ENCODE measurements at places on chromosomes 2 and 18.

GRCh38 chr2:22737144-22737543 lies 647.8 kb upstream of the KLHL29 start:
- DNase-seq = no peak

DNA sequence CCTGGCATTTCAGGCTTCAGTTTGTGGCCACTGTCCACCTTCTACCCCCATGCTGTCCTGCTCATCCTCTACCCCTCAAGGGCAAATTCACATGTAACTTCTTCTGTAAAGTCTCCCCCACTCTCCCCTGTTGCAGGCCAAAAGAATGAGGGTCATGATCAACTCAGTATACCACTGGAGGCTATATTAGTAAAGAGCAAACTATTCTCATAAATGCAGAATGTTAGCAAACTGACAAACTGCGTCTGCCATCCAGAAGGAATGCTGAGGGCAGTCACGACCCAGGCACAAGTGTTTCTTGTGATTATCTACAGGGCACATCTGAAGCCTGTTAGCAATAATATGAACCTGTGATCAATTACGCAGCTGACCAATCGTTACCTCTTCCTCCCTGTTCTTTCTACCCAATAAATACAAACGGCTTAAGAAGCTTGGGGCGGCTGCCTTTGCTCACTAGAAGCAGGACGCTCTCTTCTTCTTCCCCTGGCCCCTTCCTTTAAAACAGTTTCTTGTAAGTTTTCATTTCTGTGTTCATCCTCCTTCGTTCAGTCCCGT lies 58.3 kb downstream of the SEPTIN10 start:
- no peak for DNase-seq

GRCh38 chr2:37589298-37589697 lies 82.1 kb downstream of the CDC42EP3 start:
- DNase-seq = no peak

DNA sequence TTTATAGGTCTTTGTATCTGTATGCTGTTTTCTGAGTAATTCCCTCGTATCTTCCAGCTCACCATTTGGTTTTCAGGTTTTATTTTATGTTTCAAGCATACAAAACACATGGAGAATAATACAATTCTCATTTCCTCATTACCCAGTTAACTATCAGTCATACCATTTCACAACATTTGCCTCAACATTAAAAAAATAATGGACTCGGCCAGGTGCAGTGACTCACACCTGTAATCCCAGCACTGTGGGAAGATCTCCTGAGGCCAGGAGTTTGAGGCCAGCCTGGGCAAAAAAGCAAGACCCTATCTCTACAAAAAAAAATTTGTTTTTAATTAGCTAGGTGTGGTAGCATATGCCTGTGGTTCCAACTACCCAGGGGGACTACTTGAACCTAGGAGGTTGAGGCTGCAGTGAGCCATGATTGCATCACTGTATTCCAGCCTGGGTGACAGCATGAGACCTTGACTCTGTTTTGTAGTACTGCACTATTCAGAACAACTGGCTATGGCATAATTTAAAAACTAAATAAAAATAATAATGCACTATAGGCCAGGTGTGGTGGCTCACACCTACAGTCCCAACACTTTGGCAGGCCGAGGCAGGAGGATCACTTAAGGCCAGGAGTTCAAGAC lies 20.3 kb downstream of the NPC1 start:
- no peak for DNase-seq

DNA sequence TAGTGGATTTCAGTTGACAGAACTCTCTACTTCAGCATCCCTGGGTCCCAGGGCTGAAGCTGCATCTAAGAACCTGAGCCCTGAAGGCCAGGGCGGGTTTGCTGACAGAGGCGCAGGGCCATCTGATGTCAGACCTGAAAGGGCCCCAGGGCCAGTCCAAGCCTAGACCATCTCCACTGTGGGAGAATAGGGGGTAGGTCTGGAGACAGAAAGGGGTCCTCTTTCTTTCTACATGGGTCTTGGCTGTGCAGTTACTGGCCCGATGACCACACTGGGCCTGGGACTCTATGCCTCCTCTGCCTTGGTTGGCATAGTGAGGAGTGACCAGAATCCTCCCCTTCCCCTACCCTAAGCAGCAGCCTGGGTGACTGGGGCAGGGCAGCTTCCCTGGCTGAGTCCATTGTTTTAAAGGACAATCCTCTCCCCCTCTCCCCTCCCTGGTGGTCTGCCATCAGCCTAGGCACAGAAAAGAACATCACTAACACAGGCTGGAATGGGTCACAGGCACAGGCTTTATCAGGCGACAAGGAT lies 34.5 kb downstream of the HS1BP3 start:
- no peak for DNase-seq

- DNase-seq = no peak
Measured at GRCh38 chr2:201171259-201171814, 11.6 kb upstream of the CASP10 start.

GRCh38 chr2:47510745-47511144 lies 107.8 kb downstream of the MSH2 start:
- no peak for DNase-seq

- no peak for DNase-seq
Measured at GRCh38 chr2:85867556-85868292, 21.1 kb downstream of the ST3GAL5 start.

- no peak for DNase-seq
Measured at GRCh38 chr18:8795586-8796325, 90.4 kb downstream of the MTCL1 start.

DNA sequence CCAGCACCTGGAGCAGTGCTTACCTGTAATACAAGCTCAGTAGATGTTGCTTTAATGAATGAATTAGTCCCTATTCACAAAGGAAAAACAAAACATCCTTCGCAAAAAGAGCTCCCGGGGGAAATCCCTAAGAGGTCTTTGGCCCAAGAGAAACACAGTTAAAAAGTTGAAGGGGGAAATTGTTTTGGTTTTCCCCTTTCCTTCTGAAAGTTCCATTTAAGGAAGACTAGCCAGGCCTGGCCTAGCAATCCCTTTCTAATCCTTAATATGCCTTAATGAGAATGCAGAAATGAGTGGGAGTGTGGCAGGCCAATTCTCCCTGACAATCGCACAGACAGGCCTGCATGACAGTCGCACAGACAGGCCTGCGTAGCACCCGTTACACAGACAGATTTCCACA lies 33.5 kb upstream of the REL start:
- DNase-seq = no peak

- no peak for DNase-seq
Measured at GRCh38 chr2:20656561-20656960, 5.7 kb upstream of the HS1BP3 start.

DNA sequence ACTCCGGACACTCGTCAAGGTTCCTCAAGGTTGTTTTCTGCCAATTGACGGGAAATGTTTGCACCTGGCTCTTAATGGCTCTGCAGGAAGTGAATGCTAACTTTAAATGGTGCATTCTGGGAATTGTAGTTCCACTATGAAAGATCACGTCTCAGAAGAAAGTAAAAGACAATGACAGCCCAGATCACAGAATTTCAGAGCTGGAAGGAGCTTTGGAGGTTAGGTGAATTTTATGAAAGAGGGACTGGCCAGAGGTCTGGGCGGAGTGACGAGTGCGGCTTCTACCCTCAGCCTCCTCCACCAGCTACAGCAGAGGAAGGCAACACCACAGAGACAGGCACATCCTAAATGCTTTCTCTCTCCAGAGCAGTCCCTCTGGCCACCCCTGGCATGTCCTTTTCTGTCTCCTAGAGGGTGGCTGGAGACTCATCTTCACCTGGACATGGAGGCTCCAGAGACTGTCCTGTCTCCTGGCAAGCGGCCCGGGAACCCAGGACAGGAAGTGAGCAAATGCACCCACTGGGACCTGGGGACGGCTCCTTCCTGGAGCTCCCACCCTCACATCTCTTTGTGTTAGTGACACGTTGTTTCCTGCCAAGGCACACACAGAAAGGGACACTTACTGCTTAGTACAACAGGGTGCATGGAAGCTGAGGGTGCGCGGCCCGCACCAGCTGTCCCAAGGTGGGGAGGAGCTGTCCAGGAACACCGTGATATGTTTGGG lies 19.4 kb downstream of the THAP4 start:
- DNase-seq = no peak

DNA sequence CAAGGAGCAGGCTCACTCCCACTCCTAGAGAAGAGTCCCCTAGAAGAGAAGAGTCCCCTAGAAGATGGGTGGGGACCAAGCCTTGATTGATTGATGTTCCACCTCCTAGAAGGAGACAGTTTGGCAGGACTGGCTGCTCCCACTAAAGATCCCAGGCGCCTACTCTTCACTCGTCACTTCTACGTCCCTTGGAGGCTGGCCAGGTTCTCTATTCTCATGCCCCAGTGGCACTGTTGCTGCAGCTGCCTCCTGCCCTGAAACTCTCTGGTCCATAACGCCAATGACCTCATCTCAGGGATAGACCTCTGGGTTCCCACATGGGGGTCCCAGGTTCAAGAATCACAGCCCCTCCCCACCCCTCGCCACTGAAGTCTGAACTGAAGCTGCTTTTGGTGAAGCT lies 2.5 kb upstream of the SP140L start:
- DNase-seq = no peak

DNA sequence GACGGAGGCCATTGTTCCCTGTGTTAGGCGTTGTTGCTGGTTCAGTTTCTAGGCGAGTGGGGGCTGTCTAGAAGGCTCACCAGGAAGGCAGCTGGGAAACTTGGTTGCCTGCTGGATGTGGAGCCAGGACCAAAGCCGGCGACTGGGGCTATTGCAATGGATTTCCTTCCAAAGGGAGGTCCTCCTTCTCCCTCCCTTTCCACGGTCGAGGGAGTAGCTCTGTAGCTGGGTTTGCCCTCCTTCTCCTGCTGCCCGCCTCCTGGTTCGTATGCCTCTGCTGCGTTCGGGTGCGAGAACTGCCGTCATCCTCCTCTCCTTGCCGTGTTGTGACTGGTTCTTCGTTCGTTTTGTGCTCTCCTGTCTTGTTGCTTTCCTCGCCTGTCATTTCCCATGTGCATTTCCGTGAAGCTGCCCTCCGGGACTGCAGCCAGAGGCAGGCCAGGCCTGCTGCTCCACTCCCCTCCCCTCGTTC lies 203.4 kb downstream of the NEDD4L start:
- DNase-seq = no peak

- DNase-seq = no peak
Measured at GRCh38 chr2:926259-926793, 24.3 kb upstream of the SNTG2 start.

DNA sequence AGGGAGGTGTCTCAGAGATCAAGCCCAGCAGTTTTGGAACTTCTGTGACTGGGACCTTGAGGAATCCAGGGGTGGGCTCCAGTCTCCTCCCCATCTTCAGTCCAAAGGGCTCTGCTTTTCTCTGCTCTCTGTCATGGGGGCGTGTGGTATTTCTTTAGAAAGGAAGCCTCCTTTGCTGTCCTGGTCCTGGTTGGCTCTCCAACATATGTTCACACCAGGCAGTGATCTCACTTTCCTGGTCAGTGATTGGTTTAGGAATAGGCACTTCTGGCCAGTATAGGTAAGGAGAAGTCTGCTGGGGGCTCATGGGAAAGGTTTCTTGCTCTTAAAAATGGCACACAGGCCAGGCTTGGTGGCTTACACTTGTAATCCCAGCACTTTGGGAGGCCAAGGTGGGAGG lies 115.5 kb upstream of the HAAO start:
- DNase-seq = no peak

DNA sequence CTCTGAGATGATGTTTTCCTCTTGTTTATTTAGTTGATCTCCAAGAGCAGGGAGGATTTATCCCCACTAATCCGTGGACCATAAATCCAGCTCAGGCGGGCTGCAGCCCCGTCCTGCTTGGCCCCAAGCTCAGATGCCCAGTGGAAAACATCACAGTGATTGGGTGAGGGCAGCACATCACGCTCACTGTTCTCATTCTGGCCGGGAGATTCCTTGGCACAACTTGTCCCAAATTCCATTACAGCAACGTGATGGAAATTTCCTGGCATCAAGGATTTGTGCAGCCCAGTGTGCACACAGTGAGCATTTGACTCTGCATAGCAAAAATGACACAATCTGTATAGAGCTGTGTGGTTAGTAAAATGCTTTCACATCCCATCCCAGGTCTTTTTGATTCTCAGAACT lies 96.8 kb downstream of the VAPA start:
- no peak for DNase-seq

DNA sequence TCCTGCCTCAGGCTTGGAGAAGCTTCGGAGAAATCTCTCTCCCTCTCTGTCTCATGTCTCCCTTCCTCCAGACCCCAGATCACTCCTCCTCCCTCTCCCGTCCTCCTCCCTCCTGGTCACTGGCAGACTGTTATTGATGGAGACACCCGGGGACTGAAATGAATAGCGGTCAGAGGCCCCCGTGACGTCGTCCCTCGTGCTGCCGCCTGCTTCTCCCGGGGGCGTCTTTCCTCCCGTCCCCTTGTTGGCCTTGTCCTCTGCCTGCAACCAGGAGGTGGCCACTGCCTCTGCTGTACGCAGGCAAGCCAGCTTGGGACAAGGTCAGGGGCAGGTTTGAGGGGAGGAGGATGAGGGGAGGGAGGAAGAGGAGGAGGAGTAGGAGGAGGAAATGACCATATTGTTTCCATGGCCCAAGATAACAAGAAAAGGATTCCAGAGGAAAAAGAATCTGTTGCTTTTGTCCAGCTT lies 78.2 kb downstream of the CELF4 start:
- DNase-seq = no peak

- DNase-seq = no peak
Measured at GRCh38 chr2:234829074-234829455, 122.8 kb upstream of the SH3BP4 start.

Data from stimulated activated CD4-positive, alpha-beta T cell treated with anti-CD3 and anti-CD28 coated beads, Interleukin-1b, Interleukin-23, amount 100 ng/mL, for 24 hours (primary cell).